Calu3 (cell line): ENCODE measurements at places on chromosomes 7 and 10. TPM values are rescaled to one million over a fixed set of nuclear protein-coding genes. Genes with fewer than 3 reads are reported as not detected.

DNA sequence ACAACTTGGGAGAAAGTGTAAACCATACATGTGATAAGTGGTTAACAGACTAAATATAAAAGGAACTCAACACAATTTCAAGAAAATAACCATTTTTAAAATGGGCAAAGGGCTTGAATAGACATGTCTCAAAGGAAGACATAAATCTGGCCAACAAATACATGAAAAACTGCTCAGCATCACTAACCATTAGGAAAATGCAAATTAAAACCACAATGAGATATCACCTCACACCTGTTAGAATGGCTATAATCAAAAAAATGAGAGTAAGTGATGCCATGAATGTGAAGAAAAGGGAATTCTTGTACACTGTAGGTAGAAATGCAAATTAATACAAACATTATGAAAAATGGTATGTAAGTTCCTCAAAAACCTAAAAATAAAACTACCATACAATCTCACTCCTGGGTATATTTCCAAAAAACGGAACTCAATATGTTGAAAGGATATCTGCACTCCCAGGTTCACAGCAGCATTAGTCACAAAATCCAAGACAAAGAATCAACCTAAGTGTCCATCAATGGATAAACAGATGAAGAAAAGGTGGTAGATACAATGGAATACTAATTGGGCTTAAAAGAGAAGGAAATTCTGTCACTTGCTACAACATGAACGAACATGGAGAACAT, 5.6 kb downstream of the SNX13 start:
- peaks cover 48% of the 10 kb centered on the region for H3K4me1 ChIP-seq
- H3K36me3 ChIP-seq = peaks cover 17% of the 10 kb centered on the region
- no peak overlapping the region for H3K27ac ChIP-seq
- H3K4me3 ChIP-seq = no peak overlapping the region
- DNase-seq = no peak

The CLDN12 gene
- 37.3 and 42.5 TPM in 2 replicates for total RNA-seq

GRCh38 chr7:7962851-7963250, 5.7 kb upstream of the GLCCI1 start:
- DNase-seq = no peak
- no peak overlapping the region for H3K27ac ChIP-seq
- H3K36me3 ChIP-seq = no peaks in the 10 kb centered on the region

- peak; percentile 67 for DNase-seq
- H3K27ac ChIP-seq = peak overlapping the region; percentile 64
- no peak overlapping the region for H3K4me3 ChIP-seq
- H3K27me3 ChIP-seq = no peaks in the 10 kb centered on the region
- H3K36me3 ChIP-seq = peaks cover 46% of the 10 kb centered on the region
- peaks cover 26% of the 10 kb centered on the region for H3K4me1 ChIP-seq
Observed at GRCh38 chr10:99906470-99906869, 103.3 kb downstream of the DNMBP start.

GRCh38 chr7:156065400-156065799, 253.1 kb upstream of the SHH start:
- H3K4me1 ChIP-seq = peaks cover 15% of the 10 kb centered on the region
- H3K4me3 ChIP-seq = no peak overlapping the region
- no peak overlapping the region for H3K27ac ChIP-seq
- peaks cover 55% of the 10 kb centered on the region for H3K27me3 ChIP-seq
- DNase-seq = no peak
- peaks cover 4% of the 10 kb centered on the region for H3K36me3 ChIP-seq

GRCh38 chr7:133061357-133061756, 20.5 kb downstream of the CHCHD3 start:
- H3K27me3 ChIP-seq = no peaks in the 10 kb centered on the region
- no peak for DNase-seq
- H3K36me3 ChIP-seq = peaks cover 4% of the 10 kb centered on the region
- no peak overlapping the region for H3K4me3 ChIP-seq

The RRP12 gene
- total RNA-seq = 52.6 and 54.6 TPM in 2 replicates

DNA sequence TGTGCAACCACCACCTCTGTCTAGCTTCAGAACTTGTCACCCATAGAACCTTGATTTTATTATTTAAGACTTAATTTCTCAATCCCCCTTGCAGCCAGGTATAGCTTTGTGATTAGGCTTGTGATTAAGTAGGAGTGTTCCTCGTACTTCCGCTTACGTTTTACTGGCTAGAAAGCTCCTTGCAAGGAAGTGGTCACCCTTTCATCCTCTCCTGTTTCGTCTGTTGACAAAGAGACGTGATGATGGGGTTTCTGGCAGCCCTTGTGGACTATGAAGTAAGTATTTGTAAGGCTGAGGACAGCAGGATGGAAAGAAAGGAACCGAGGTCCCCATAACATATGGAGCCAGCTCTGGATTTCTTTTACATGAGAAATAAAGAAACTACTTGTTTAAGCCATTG, 86.5 kb upstream of the KDM7A start:
- no peaks in the 10 kb centered on the region for H3K36me3 ChIP-seq
- no peak for DNase-seq
- H3K27me3 ChIP-seq = peaks cover 24% of the 10 kb centered on the region
- H3K4me1 ChIP-seq = no peaks in the 10 kb centered on the region
- no peak overlapping the region for H3K27ac ChIP-seq

DNA sequence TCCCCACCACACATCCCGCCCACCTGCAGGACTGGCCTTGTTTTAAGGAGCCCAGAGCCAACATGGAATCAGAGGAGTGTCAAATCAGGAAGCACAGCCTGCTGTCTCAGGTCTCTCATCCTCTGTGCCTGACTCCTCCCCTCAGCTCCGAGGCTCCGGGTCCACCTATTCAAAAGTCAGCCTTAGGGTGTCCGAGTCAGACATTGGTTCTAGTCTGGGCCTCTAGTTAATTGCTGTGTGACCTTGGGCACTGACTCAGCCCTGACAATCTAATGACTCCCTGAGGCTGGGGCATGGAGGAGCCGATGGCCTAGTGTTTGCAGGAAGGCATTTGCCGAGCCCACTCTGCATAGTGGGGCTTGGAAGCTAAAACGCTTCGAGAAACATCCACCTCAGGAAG, 223.1 kb upstream of the PPP2R2D start:
- H3K4me1 ChIP-seq = no peaks in the 10 kb centered on the region
- no peaks in the 10 kb centered on the region for H3K36me3 ChIP-seq
- H3K27ac ChIP-seq = no peak overlapping the region
- no peak overlapping the region for H3K4me3 ChIP-seq

GRCh38 chr10:28427376-28427775, 105.5 kb upstream of the WAC start:
- no peak overlapping the region for H3K27ac ChIP-seq
- H3K36me3 ChIP-seq = no peaks in the 10 kb centered on the region
- DNase-seq = no peak
- H3K27me3 ChIP-seq = peaks cover 17% of the 10 kb centered on the region
- no peak overlapping the region for H3K4me3 ChIP-seq

DNA sequence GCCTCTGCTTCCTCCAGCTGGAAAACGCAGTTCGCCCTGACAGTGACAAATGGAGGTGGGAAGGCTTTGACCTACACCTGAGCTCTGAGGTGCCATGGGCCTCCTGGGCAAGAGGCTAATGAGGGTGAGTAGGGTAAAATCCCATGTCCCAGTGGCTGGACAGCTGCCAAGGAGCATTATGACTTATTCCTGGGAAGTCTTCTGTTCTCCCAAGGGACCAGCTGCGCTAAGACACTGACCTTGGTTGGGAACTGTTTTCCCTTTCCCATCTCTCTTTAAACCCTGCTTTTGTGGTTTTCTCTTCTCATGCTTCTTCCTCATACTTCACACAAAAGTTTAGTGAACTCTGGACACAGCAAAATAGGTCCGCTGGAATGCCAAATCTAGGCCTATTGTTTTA, 72.6 kb downstream of the COPG2 start:
- no peak overlapping the region for H3K27ac ChIP-seq
- H3K36me3 ChIP-seq = no peaks in the 10 kb centered on the region
- no peak for DNase-seq
- H3K4me3 ChIP-seq = no peak overlapping the region
- H3K4me1 ChIP-seq = no peaks in the 10 kb centered on the region

- H3K27me3 ChIP-seq = no peaks in the 10 kb centered on the region
- no peaks in the 10 kb centered on the region for H3K4me1 ChIP-seq
- no peak overlapping the region for H3K27ac ChIP-seq
- no peak for DNase-seq
- H3K4me3 ChIP-seq = no peak overlapping the region
Observed at GRCh38 chr10:52226197-52226847, 87.8 kb upstream of the DKK1 start.

- H3K27ac ChIP-seq = no peak overlapping the region
- no peaks in the 10 kb centered on the region for H3K36me3 ChIP-seq
- no peaks in the 10 kb centered on the region for H3K27me3 ChIP-seq
- peaks cover 35% of the 10 kb centered on the region for H3K4me1 ChIP-seq
Observed at GRCh38 chr10:557792-558328, 131.6 kb downstream of the DIP2C start.

- DNase-seq = no peak
- H3K36me3 ChIP-seq = no peaks in the 10 kb centered on the region
- H3K4me3 ChIP-seq = no peak overlapping the region
- H3K4me1 ChIP-seq = peaks cover 8% of the 10 kb centered on the region
- H3K27me3 ChIP-seq = no peaks in the 10 kb centered on the region
Observed at GRCh38 chr7:81659697-81660395, 110.0 kb downstream of the HGF start.

GRCh38 chr7:144827621-144828020, 8.2 kb downstream of the TPK1 start:
- H3K4me1 ChIP-seq = peaks cover 37% of the 10 kb centered on the region
- no peaks in the 10 kb centered on the region for H3K27me3 ChIP-seq
- H3K27ac ChIP-seq = no peak overlapping the region
- no peak overlapping the region for H3K4me3 ChIP-seq

- H3K27ac ChIP-seq = peak overlapping the region; percentile 83
- peaks cover 77% of the 10 kb centered on the region for H3K36me3 ChIP-seq
- H3K27me3 ChIP-seq = no peaks in the 10 kb centered on the region
- H3K4me3 ChIP-seq = peak overlapping the region; percentile 95
- peak; percentile 60 for DNase-seq
Observed at GRCh38 chr10:75403939-75404814, 2.6 kb upstream of the ZNF503 start.

The NEUROG3 gene
- total RNA-seq = not detected in 2 replicates

The UPK3BL2 gene
- 17.4 and 18.3 TPM in 2 replicates for total RNA-seq

DNA sequence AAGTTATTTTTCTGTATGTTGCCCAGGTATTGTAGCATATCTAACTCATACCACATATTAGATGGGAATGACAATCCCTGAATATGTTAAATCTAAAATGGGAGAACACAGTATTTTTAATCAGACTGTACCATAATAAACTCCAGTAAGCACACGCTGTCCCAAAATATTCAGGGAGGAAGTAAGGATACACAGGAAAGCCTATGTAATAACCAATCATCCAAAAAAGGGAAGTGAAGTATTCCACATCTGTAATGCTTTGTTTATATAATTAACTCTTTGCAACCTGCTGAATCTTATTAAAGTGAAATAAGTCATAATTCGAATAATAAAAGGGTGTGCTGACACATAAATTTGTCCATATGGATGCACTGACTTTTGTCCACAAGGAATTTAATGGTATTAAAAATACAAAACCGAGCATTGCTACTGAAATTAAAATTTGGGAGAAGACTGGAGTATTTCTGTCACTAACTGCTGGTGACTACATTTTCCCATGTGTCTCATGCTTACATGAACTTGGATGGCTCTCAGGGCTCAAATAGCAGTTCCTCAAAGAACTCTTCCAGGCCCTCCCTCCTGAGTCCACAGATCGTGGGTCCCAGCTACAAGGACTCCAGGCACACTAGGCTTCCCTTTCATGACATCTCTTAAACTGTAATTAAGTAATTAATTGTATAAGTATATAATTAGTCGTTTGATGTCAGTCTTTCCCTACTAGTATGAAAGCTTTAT, 120.6 kb downstream of the NEBL start:
- DNase-seq = no peak
- H3K4me3 ChIP-seq = no peak overlapping the region
- peaks cover 3% of the 10 kb centered on the region for H3K36me3 ChIP-seq
- H3K27ac ChIP-seq = no peak overlapping the region

DNA sequence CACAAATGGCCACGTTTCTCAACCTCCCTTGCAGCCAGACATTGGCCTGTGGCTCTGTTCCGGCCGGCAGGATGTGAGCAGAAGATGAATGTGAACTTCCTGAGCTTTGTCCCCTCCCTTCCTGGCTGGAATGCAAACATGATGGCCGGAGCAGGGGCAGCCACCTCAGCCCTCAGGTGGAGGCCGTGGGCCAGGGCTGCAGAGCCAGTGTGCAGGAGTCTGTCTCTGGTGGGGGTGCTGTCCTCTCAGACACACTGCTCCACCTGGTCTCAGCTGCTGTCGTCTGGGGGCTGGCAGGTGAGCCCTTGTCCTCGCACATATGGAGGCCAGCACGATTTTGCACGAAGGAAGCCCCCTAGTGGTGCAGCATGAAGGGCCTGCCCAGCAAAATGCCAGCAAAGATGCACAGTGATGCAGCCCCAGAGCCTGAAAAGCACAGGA, 25.3 kb upstream of the PWWP2B start:
- no peaks in the 10 kb centered on the region for H3K27me3 ChIP-seq
- DNase-seq = peak; percentile 18
- H3K4me1 ChIP-seq = no peaks in the 10 kb centered on the region
- no peak overlapping the region for H3K4me3 ChIP-seq

The CC2D2B gene
- 0.29 TPM in 1 of 2 replicates, not detected in the other for total RNA-seq

- H3K4me1 ChIP-seq = peaks cover 12% of the 10 kb centered on the region
- H3K4me3 ChIP-seq = no peak overlapping the region
- no peaks in the 10 kb centered on the region for H3K27me3 ChIP-seq
- no peaks in the 10 kb centered on the region for H3K36me3 ChIP-seq
- H3K27ac ChIP-seq = peak overlapping the region; percentile 21
- peak; percentile 14 for DNase-seq
Observed at GRCh38 chr7:106679153-106679931, 18.4 kb upstream of the CCDC71L start.

DNA sequence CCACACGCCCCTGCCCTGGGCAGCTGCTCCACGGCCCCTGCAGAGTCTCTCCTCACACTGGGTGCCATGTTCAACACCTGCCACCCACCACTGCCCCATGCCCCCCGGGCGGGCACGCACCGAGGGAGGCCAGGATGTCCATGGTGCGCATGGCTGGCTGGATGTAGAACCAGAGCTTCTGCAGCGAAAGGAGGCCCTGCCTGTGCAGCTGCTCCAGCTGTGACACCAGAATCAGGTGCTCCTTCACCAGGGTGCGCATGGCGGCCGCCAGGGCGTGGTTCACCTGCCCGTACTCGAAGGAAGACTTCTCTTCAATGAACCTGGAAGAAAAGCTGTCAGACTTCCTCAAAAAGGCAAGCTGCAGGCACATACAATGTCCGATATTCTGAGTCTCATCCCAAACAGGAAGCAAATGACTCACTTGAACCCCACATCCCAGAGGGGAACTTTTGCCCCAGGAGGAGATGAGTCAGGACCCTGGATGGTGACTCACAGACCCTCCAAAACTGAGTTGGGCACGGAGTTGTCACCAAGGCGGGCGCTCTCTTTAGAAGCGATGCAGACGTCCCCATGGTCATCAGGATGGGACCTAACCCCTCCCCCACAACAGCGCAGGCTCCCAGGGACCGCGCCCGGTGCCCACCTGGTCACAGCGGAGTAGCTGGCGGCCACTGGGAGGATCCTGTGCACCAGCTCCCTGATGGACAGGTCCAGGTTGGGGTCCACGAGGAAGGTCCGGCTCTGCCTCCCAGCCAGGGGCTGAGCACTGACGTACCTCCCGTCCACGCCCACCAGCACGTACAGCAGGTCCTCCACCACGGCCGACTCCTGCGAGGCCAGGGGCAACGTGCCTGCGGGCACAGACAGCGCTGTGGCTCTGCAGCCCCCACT, 15.5 kb downstream of the TUBGCP2 start:
- no peak for DNase-seq
- H3K4me1 ChIP-seq = no peaks in the 10 kb centered on the region
- no peak overlapping the region for H3K4me3 ChIP-seq
- H3K36me3 ChIP-seq = peaks cover 25% of the 10 kb centered on the region
- H3K27me3 ChIP-seq = no peaks in the 10 kb centered on the region

The OGDHL gene
- 0.24 and 1.0 TPM in 2 replicates for total RNA-seq

- H3K4me1 ChIP-seq = no peaks in the 10 kb centered on the region
- H3K36me3 ChIP-seq = no peaks in the 10 kb centered on the region
- H3K27ac ChIP-seq = no peak overlapping the region
- no peaks in the 10 kb centered on the region for H3K27me3 ChIP-seq
- no peak for DNase-seq
Observed at GRCh38 chr10:67550046-67550445, 145.9 kb downstream of the CTNNA3 start.
